Stimulated activated CD4-positive, alpha-beta T cell treated with anti-CD3 and anti-CD28 coated beads, TNF-alpha, amount 100 ng/mL, for 4 hours (primary cell): ENCODE measurements at places on chromosomes 1 and 21.

DNA sequence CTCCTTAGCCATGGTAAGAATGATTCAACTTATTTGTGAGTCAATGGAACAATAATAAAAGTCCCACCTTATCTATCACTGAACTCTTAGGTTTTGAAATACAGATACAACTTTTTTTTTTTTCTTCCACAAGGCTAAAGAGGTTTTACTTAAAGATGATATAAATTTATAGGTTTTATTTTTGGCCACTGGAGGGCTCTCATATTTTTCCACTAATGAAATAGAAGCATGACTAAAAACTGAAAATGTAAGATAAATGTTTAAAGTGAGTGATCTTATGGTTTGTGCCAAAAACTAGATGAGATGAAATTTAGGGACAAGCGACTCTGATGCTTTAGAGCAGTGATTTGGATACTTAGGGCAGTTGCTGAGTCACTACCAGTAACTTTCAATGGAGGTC is 499.0 kb downstream of the NUF2 start:
- no peak for DNase-seq

DNA sequence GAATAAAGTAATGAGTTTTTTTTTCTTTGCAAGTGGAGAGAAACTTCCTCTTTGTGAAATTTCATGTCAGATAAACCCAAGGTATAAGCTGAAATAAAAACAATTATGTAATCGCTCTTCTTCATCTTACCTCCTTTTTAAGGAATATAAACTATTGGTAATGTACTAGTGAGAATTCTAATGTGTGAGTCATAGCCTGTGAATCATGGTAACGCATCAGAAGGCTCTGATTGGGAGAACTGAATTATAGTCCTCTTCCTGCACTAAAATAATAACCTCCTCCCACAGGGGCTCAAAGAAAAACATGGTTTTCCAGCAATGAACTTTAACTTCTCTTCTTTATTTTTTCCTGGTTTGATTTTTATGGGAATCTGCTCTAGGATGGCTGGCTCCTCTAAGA is 57.1 kb upstream of the COX20 start:
- DNase-seq, result no peak

- DNase-seq, result no peak
Observed at GRCh38 chr21:25385911-25386474, 221.3 kb downstream of the MRPL39 start.

GRCh38 chr1:67496329-67496728 is 66.1 kb upstream of the SERBP1 start:
- no peak for DNase-seq

- DNase-seq, result peak; percentile 67
Observed at GRCh38 chr1:30801771-30802198, 44.2 kb upstream of the LAPTM5 start.

- DNase-seq, result no peak
Observed at GRCh38 chr1:18569811-18570545, 60.7 kb upstream of the PAX7 start.

- DNase-seq, result no peak
Observed at GRCh38 chr1:5239911-5240310, 585.5 kb downstream of the AJAP1 start.

- no peak for DNase-seq
Observed at GRCh38 chr1:156549831-156550230, 22.5 kb downstream of the IQGAP3 start.

- DNase-seq, result no peak
Observed at GRCh38 chr1:69320757-69321211, 246.9 kb upstream of the LRRC7 start.

- DNase-seq, result no peak
Observed at GRCh38 chr1:89780721-89781120, 40.1 kb upstream of the LRRC8D start.

DNA sequence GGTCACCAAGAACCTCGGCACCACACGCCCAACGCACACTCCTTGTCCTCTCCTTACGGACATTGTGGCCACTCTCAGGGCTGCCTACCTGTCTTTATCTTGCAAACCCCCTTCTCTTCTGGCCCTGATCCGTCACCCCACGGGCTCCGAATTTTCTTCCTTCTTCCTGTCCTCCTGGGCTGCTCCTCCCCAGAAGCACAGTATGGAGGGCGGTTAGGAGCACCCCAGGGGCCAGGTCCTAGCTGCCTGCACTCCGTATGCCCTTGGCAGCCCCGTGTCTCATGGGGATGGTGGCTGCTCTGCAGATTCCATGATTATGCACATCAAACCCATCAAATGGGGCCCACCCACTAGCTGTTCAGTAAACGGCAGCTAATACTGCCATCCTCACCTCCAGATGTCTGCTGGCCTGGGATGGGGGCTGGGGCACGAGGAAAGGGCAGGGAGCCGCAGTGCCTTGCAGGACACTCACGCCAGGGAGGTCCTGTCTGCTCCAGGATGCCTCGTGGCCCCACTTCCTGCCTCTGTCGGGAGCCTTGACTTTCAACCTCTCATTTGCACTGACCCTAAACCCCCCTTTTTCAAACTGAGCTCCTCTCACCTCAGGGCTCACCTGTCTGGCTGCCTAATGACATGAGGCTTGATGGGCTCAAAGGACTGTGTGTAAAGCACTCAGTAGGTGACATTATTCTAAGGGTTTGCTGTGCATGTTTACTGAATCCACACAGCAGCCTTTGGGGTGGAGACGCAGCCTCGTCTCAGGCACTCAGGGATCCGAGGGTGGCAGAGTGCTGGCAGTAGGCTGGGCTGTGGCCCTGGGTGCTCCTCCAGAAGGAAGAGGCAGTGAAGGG is 4.4 kb downstream of the TTC34 start:
- no peak for DNase-seq
